ENCODE measurements at places on chromosomes 2 and 18. TPM values are rescaled to one million over a fixed set of nuclear protein-coding genes. Genes with fewer than 3 reads are reported as not detected.

Gene FBXO48
- 1.9 TPM for total RNA-seq

Gene NOL4
- not detected for total RNA-seq

Gene AMER3
- total RNA-seq, result not detected

Gene TNFRSF11A
- total RNA-seq, result not detected

DNA sequence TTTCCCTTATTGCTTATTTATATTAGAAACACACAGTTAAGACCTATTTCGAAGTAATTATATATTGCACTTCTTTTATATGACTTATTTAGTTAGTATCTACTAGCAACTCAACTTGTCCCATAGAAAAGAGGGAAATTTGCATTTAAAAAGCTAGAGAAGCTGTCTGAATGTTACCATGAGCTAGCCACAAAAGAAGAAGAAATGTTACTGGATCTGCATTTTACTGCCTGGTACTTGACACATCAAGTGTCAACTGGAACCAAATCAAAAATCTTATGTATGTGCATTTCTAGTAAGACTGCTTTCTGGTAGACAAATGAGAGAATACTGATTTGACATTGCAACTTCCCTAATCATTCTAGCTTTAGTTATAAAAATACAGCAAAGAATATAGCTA lies 424.6 kb upstream of the VRK2 start:
- H3K4me3 ChIP-seq, result no peak overlapping the region
- H3K4me1 ChIP-seq, result no peaks in the 10 kb centered on the region
- H3K27ac ChIP-seq, result no peak overlapping the region
- H3K36me3 ChIP-seq, result no peaks in the 10 kb centered on the region

DNA sequence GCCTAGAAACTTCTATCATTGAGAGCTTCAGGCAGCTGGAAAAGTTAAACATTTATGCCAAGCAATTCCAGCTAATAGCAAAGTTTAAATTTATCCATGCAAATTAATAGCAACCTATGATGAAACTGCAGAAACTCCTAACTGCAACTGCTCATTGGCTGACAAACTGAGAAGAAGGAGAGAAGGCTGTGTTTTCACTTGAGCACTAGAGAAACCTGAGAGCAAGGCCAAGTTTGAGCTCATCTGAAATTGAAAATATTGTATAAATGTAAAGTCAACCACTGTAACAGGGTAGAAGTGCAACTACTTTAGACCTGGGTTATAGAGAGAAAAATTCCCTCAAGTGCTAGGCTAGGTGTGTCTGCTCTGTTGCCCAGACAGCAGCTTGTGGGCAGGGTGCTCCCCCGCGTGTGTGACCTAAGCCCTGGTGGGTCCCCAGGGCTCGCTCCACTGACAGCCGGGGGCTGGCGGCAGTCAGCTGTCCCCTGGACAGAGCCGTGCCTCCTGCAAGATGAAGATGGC lies 50.2 kb downstream of the CABYR start:
- no peak for DNase-seq
- H3K4me3 ChIP-seq, result no peak overlapping the region
- H3K36me3 ChIP-seq, result peaks cover 7% of the 10 kb centered on the region
- peak overlapping the region; percentile 61 for H3K27ac ChIP-seq
- peaks cover 56% of the 10 kb centered on the region for H3K4me1 ChIP-seq
- H3K27me3 ChIP-seq, result no peaks in the 10 kb centered on the region

DNA sequence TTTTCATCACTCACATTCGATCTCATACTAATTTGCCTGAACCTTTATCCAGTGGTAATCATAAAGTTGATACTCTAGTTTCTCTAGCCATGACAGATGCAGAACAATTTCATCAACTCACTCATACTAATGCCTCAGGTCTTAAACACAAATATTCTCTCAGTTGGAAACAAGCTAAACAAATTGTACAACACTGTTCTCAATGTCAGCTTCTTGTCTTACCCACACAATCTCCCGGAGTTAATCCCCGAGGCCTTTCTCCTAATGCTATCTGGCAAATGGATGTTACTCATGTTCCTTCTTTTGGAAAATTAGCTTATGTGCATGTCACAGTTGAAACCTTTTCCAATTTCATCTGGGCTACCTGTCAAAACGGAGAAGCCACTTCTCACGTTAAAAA lies 11.5 kb upstream of the CNOT11 start:
- H3K27ac ChIP-seq, result no peak overlapping the region
- H3K36me3 ChIP-seq, result no peaks in the 10 kb centered on the region
- H3K27me3 ChIP-seq, result no peaks in the 10 kb centered on the region
- no peaks in the 10 kb centered on the region for H3K4me1 ChIP-seq
- H3K4me3 ChIP-seq, result no peak overlapping the region

- no peak overlapping the region for H3K27ac ChIP-seq
- H3K27me3 ChIP-seq, result no peaks in the 10 kb centered on the region
- no peaks in the 10 kb centered on the region for H3K4me1 ChIP-seq
- no peak for DNase-seq
- H3K36me3 ChIP-seq, result no peaks in the 10 kb centered on the region
These were observed 8.8 kb downstream of the GPR55 start for GRCh38 chr2:230916218-230916617.

- no peak for DNase-seq
- H3K36me3 ChIP-seq, result peaks cover 90% of the 10 kb centered on the region
- no peaks in the 10 kb centered on the region for H3K27me3 ChIP-seq
- no peaks in the 10 kb centered on the region for H3K4me1 ChIP-seq
- no peak overlapping the region for H3K4me3 ChIP-seq
These were observed 14.4 kb downstream of the SLC20A1 start for GRCh38 chr2:112660138-112660537.

DNA sequence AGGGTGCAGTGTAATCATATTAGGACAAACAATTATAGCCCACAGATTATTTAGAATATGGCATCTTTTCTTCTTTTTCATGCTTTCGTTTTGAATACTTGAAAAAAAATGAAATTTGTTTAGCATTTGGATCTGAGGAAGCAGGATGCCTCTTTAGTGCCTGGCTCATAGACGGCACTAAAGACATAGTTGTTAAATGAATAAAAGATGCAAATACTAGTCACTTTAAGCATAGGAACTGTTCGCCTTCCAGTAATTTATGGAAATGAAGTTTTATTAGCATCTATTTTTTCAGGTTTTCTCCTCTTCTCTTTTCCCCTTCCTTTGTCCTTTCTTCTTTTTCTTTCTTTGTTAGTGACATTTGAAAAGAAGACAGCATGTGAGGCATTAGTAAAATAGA lies 80.4 kb downstream of the CHST9 start:
- no peaks in the 10 kb centered on the region for H3K27me3 ChIP-seq
- DNase-seq, result no peak
- no peak overlapping the region for H3K4me3 ChIP-seq
- H3K4me1 ChIP-seq, result no peaks in the 10 kb centered on the region
- no peaks in the 10 kb centered on the region for H3K36me3 ChIP-seq
- no peak overlapping the region for H3K27ac ChIP-seq

DNA sequence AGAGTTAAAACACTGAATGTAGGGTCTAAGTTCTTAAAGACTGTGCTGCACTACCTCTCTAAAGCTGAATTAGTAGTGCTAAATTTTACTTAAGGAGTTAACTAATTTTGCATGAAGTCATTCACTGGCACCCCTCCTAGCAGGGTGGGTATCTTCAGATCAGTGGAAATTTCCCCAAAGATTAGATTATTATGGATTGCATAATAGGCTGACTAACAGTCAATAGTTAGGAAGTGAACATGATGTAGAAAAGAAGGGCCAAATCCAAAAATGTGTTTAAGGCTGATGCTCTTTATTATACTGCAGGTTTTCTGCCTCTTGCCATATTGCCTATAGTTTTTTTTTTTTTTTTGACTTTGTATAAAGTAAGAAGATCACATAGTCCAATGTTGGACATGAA lies 5.2 kb downstream of the ZNF638 start:
- no peak for DNase-seq
- H3K36me3 ChIP-seq, result no peaks in the 10 kb centered on the region
- H3K27me3 ChIP-seq, result no peaks in the 10 kb centered on the region
- peaks cover 83% of the 10 kb centered on the region for H3K4me1 ChIP-seq
- H3K4me3 ChIP-seq, result no peak overlapping the region

GRCh38 chr2:69226903-69227302 lies 160.1 kb downstream of the GFPT1 start:
- no peaks in the 10 kb centered on the region for H3K4me1 ChIP-seq
- no peaks in the 10 kb centered on the region for H3K36me3 ChIP-seq

- H3K27me3 ChIP-seq, result no peaks in the 10 kb centered on the region
- H3K27ac ChIP-seq, result no peak overlapping the region
- H3K4me1 ChIP-seq, result no peaks in the 10 kb centered on the region
- no peak overlapping the region for H3K4me3 ChIP-seq
- H3K36me3 ChIP-seq, result no peaks in the 10 kb centered on the region
These were observed 435.6 kb upstream of the GYPC start for GRCh38 chr2:126220331-126220730.

DNA sequence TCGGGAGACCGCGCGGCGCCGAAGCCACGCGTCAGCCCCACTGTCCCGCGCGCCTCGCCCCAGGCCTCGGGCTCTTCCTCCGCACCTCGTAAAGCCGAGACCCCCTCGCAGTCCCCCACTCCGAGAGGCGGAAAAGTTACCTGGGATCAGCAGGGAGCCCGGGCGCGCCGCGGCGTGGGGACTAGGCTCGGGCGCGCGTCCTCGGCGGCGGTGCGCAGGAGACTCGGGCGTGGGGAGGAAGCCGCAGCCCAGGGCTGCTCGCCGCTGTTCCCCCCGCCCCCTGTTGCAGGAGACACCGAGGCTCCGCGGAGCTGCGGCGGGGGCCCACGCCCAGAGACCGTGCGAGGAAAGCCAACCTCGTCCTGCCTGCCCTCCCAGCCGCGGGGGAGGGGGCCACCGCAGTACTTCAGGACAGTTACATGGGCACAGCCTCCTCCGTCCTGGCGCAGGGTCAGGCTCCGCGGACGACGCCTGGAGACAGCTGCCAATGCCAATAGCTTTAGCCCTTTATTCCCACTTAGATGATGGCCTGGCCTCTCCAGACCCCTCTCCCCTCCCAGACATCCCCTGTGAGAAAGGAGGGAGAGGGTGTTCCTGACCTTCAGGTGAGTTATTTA lies at the start of gene EPB41L3:
Gene EPB41L3, minus strand, starts transcription at position 225 of the 617 bp plus-strand sequence. CDS start 54,814 bp downstream, outside the sequence.
- H3K36me3 ChIP-seq, result no peaks in the 10 kb centered on the region
- no peak for DNase-seq
- H3K27me3 ChIP-seq, result peaks cover 11% of the 10 kb centered on the region
- H3K27ac ChIP-seq, result peak within 1 kb of the TSS; percentile 62
- peak within 1 kb of the TSS; percentile 52 for H3K4me3 ChIP-seq

DNA sequence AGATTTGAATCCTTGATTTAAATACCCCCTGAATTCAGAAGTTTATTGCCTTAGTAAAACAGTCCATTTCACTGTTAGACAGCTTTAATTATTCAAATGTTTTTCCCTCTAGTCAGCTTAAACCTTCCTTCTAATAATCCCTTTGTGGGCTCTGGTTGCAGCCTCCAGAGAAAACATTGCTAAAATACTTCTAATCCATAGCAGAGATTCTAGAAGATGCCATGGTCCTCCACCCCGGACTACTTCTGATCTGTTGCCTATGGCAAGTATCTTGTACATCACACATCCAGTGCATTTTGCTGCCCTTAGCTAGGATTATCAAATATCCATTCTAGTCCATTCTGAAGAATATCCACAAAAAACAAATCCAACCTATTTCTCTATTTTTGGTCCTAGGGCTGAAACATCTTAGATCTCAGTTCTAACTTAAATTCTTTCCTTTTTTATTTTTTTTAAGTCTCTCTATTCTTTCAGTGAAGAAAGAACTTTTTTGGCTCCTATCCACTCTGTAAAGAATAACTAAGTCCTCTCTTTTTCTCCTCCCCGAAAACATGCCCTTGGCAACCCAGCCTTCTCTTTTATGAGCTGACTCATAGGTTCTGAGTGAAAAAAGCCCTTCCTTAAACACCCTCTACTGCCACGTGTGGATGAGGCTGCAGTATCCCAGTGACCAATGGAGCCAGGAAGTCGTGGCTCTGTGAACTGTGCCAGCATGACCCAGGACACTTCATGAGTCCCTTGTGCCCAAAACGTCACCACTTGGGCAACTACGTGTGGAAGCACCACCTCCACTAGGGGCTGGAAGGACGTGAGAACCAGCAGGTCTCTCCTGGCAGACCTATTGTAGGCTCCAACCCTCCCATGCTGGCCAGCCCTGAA lies 349.8 kb downstream of the TNS1 start:
- H3K36me3 ChIP-seq, result no peaks in the 10 kb centered on the region
- peak; percentile 74 for DNase-seq
- H3K27me3 ChIP-seq, result no peaks in the 10 kb centered on the region

DNA sequence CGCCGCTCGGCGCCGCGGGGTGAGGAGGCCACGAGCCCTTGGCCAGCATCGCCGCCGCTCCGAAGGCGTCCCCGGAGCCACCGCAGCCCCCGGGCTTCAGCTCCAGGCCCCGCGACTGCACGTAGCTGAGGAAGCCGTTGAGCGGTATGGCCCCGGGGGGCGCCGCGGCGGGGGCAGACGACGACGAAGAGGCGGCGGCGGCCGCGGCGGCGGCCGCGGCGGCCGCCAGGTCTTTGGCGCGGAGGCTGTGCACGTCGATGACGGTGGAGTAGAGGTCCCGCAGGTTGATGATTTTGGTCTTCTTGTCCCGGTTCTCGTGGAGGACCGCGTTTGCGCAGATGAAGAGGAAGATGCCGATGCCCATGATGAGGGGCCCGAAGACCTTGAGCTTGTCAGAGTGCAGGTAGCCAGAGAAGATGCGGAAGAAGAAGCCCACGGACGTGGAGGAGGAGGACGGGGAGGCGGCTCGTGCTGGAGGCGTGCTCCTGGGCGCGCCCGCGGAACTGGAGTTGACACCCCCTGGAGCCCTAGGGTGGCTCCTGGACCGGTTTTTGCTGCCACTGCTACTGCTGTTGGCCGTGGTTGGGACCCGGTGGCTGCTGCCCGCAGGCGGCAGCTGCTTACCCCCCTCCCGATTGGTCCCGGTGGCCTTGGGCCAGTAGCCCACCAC lies 4.0 kb downstream of the TMEM200C start:
- H3K27ac ChIP-seq, result no peak overlapping the region
- H3K4me1 ChIP-seq, result no peaks in the 10 kb centered on the region
- H3K4me3 ChIP-seq, result no peak overlapping the region
- H3K36me3 ChIP-seq, result no peaks in the 10 kb centered on the region
- DNase-seq, result no peak
- peaks cover 48% of the 10 kb centered on the region for H3K27me3 ChIP-seq

DNA sequence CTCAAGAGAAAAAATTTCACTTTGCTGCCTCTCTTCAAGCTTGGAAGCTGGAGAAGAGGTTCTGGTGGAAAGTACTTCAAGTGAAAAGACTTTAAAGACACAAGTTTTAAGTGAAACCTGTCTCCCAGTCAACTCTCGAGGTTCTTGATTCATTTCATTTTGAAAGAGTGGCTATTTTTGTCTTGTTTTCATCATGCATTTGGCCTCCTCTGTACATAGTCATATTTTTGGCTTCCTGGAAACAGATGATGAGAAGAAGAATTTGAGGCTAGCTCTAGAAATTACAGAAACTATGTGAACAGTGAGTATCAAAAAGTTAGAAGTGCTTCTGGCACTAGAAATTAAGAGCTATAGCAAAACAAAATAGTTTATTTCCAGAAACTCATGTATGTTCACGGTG lies 124.8 kb downstream of the DTNA start:
- peak overlapping the region; percentile 89 for H3K27ac ChIP-seq
- no peaks in the 10 kb centered on the region for H3K27me3 ChIP-seq
- peaks cover 32% of the 10 kb centered on the region for H3K4me1 ChIP-seq
- no peaks in the 10 kb centered on the region for H3K36me3 ChIP-seq
- DNase-seq, result no peak
- no peak overlapping the region for H3K4me3 ChIP-seq

All from gastrocnemius medialis (tissue), 4 donors.